ENCODE measurements at places on chromosomes 4 and X.

DNA sequence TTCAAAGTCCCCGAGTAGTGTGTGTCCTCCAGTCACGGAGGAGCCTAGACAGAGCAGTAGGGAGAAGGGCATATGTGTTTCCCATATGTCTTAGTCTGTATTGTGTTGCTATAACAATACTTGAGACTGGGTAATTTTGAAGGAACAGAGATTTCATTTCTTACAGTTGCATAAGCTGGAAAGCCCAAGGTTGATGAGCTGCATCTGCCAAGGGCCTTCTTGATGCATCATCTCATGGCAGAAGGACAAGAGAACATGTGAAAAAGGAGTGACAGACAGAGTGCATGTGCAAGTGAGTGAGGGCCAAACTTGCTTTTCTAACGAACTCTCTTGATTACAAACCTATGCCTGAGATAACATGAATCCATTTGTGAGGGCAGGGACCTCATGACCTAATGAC, 243.4 kb downstream of the ARHGAP10 start:
- no peak for DNase-seq

- DNase-seq = peak; percentile 90
Observed at GRCh38 chrX:48918643-48919340, at the start of gene PIM2. TSS of gene PIM2 (minus strand) at chrX:48919024. CDS start at chrX:48918834, 190 bp downstream.

DNA sequence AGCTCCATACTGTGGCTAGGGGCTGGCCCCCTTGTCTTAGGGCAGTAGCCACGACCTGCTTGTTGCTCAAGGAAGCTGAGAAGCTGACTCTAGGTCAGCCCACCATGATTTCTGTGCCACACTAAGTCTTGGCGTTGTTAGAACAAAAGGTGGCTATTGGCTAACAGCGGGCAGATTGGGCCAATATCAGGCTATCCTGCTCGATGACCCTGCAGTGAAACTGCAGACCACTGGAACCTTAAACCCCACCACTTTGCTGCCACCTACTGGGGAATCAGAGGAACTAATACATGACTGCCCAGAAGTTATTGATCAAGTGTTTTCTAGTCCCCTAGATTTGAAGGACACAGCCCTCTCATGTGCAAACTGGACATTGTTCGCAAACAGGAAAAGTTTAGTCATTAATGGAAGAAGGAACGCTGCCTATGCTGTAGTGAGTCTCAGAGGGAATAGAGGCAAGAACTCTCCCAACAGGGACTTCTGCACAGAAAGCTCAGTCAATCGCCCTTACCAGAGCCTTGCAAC, 17.0 kb upstream of the PAPSS1 start:
- DNase-seq = no peak

GRCh38 chrX:103811858-103812257, 20.2 kb downstream of the RAB9B start:
- no peak for DNase-seq

DNA sequence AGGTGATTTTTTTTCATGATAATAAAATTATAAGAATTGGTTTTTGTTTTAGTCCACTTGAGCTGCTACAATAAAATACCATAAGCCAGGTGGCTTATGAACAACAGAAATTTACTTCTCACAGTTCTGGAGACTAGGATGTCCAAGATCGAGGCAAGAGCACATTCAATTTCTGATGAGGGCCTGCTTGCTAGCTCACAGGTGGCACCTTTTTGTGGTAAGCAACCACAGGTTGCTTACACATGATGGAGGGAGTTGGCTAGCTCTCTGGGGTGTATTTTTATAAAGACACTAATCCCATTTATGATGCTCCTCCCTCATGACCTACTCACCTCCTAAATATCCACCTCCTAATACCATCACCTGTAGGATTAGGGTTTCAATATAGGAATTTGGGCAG, 1248.5 kb upstream of the TENM3 start:
- no peak for DNase-seq

- DNase-seq = no peak
Observed at GRCh38 chrX:133045986-133046385, 50.9 kb downstream of the USP26 start.

GRCh38 chr4:83865417-83866150, 329.7 kb downstream of the GPAT3 start:
- DNase-seq = no peak

GRCh38 chr4:111500858-111501257, 644.4 kb upstream of the FAM241A start:
- no peak for DNase-seq
